ENCODE measurements at places on chromosomes 12 and 14.
A peak's percentile ranks its signal among the peaks of the same experiment; 100 is the strongest.

DNA sequence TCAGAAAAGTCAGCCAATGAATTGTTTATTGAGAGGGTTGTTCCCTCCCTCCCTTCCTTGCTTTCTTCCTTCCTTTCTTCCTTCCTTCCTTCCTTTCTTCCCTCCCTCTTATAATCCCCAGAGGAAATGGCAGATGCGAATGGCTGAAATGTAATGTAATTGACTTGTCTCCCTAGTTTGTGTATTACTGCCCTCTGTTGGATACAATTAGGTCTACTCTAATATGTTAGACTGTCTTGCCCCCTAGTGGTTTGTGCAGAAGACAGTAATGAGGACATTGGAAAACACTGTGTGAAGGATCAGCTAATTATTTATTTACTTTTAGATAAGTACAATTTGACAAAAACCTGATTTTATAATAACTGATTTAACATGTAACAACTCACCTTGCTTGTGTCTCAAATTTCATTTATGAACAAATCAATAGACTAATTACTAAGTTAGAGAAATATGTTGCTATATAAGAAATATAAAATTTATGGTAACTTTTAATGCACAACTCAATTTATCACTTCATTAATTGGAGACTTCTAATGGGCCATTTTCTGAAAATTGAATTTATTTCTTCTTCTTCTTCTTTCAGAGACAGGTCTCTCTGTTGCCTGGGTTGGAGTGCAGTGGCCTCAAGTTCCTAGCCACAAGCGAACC lies 229.8 kb upstream of the LRIG3 start:
- DNase-seq = no peak

GRCh38 chr12:21991526-21991925 lies 50.3 kb upstream of the ABCC9 start:
- no peak for DNase-seq

GRCh38 chr12:59597385-59597781 lies 1.6 kb downstream of the SLC16A7 start:
- peak; percentile 7 for DNase-seq

GRCh38 chr12:69154585-69155363 lies 84.6 kb upstream of the CPSF6 start:
- peak; percentile 49 for DNase-seq

GRCh38 chr14:64721899-64722298 lies 17.7 kb downstream of the PLEKHG3 start:
- DNase-seq = no peak

GRCh38 chr12:118964988-118965387 lies 16.4 kb upstream of the SRRM4 start:
- DNase-seq = no peak

DNA sequence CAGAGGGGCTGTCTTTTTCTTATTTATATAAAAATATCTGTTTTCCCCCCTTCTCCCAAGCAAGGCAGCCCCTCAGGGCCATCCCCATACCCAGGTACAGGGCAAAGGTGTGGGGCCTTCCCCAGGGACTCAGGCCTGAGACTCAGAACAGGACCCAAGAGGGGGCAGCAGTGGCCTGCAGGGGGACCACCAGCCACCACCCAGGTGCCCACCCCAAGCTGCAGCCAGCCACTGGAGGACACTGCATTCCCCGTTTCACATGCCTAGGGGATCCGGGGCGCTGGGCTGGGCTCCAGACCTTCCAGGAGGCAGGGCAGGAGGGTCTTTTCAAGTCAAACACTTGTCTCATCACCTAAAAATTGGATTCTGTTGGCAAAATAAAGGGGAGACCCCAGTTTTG lies 83.3 kb downstream of the SCARB1 start:
- no peak for DNase-seq

DNA sequence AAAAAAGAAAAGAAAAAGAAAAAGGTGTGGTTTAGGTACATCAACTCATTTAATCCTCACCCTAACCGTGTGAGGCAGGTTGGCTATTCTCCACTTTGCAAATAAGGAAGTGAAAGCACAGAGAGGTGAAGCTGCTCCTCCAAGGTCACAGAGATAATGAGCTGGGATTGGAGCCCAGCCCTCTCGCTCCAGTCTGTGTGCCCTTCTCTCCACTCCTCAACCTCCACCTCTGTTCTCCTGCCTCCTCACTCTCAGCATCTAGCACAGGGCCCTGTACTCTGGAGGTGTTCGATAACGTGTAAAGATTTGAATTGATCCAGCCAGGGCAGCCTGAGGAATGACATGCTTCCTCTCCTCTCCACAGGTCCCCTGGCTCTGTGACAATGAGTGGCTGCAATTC lies 502.3 kb downstream of the TMEM132D start:
- no peak for DNase-seq

DNA sequence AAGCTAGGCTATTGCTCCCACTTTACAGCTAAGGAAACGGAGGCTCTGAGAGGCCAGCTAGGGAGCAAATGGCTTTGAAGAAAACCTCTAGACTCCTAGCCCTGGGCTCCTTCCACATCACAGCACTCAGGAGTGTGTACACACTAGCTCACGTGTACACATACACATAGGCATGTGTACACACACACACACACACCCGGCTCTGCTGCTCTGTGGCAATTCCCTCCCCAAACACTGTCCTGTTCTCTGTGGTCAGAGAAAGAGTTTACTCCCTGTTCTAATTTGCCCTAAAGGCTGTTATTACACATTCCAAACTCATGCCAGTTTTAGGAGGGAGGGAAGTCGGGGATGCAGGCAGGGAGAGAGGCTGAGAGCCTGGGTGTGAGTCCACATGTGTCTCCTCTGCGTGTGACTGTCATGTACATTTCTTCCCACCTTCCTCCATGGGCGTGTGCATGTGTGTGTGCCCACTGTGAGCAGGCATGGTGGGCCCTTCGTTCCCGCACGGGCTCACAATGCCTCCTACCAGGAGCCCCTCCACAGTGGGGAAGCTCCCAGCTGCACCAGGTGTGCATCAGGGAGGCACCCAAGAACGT lies 14.2 kb downstream of the TRPV4 start:
- no peak for DNase-seq

GRCh38 chr14:99515301-99516155 lies 34.3 kb downstream of the CCNK start:
- DNase-seq = no peak

GRCh38 chr14:92460916-92461579 lies 52.5 kb upstream of the RIN3 start:
- no peak for DNase-seq

- no peak for DNase-seq
Observed at GRCh38 chr12:77725611-77726010, 105.1 kb upstream of the NAV3 start.

- DNase-seq = no peak
Observed at GRCh38 chr12:47851303-47851952, 31.7 kb upstream of the HDAC7 start.

GRCh38 chr14:92455231-92455630 lies 58.4 kb upstream of the RIN3 start:
- no peak for DNase-seq

DNA sequence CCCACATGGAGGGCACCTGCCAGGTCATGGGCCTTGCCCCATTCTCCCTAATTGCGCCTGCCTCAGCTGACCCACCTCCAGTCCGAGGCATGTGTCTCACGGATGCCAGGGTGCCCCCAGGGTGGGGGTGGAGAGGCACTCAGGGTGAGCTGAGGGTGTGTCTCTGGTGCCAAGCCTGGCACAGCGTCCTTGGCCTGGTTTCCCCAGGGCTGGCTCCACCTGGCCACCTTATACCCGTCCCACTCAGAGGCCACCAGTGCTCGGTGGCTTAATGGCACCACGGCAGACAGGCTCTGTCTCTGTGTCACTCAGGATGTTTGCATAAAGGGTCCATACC lies 33.6 kb upstream of the TDRD9 start:
- no peak for DNase-seq

- no peak for DNase-seq
Observed at GRCh38 chr12:130354407-130354806, 16.7 kb downstream of the PIWIL1 start.

DNA sequence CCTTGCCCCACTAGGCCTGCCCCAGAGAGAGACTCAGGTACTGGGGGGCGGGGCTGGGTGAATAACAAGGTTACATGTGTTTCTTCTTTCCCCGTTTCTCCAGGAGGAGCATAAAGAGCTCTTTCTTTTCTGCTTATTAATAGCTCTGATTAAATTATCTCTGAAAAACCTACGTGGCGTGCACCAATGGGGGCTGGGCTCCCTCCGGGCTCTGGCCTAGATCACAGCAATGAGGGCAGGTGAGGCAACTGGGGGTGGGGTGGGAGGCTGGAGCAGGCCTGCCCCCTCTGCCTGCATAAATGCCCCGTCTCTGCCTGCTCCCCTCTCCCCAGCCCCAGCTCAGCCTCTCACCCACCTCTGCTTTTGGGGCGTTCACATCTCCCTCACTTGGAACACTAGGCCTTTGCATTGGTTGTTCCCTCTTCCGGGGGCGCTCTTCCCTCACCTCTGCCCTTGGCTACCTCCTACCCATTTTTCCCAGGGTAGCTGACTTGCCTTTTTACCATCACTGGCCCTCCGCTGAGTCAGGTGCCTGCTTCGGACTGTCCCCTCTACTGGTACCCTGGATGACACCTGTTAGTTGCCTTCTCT lies 4.1 kb upstream of the FAM222A start:
- DNase-seq = no peak

GRCh38 chr12:68932961-68933893 lies at the start of gene CPM:
TSS of gene CPM (minus strand) at chr12:68933171. CDS start at chr12:68932837, 334 bp downstream.
- peak; percentile 32 for DNase-seq

DNA sequence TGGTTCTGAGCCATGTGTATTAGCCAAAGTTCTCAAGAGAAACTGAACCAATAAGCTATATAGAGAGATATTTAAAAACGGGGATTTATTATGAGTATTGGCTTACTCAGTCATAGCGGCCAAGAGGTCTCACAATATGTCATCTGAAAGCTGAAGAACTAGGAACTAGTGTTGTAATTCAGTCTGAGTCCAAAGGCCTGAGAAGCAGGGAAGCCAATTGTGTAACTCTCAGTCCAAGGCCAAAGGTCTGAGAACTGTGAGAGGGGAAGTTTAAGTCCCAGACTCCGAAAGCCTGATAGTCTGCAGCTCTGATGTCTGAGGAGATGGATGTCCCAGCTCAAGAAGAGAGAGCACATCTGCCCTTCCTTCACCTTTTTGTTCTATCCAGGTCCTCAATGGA lies 344.8 kb upstream of the USP15 start:
- DNase-seq = no peak

GRCh38 chr12:54526812-54527630 lies 22.4 kb upstream of the PDE1B start:
- DNase-seq = no peak
